ENCODE measurements at places on chromosomes 12 and 14. TPM values are rescaled to one million over a fixed set of nuclear protein-coding genes. Genes with fewer than 3 reads are reported as not detected.

The DAZAP2 gene
- 226 TPM for total RNA-seq

The PRR4 gene
- total RNA-seq, result 0.74 TPM

GRCh38 chr12:3445119-3445978 lies 45.7 kb upstream of the PRMT8 start:
- no peak for DNase-seq

DNA sequence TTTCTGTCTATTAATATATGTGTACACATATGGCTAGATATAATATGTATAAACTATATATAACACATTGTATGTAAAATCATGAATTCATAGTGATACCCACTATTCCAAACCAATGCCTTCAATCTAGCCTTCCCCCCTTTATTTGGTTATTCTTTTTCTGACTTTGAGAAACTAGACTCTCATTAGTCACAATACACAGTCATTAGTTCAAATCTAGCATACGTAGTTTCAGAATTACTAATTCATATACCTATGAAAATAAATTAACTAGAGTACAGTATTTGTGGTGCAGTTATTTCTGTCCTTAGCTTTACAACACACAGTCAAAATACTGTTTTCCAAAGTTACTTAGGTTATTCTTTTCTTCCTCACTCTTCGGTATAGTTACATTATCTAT lies 268.2 kb downstream of the DPF3 start:
- DNase-seq, result no peak

DNA sequence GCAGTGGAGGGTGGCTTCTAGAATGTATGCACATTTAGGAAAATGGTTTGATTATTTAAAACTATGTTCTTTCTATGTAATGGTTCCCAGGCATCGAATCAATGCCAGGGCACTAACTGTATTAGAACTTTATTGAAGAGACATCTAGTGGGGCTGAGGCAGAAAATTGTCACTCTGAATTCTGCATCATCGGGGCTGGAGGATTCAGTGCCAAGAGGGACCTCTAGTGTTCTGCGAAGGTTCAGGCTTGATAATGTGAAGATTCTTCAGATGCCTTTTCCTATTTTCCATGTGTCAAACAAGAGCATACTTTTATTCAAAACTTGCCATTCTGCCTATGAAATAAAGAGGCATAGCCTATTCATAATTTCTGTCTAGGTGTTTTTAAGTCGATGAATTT lies 146.3 kb downstream of the CAND1 start:
- peak; percentile 43 for DNase-seq

DNA sequence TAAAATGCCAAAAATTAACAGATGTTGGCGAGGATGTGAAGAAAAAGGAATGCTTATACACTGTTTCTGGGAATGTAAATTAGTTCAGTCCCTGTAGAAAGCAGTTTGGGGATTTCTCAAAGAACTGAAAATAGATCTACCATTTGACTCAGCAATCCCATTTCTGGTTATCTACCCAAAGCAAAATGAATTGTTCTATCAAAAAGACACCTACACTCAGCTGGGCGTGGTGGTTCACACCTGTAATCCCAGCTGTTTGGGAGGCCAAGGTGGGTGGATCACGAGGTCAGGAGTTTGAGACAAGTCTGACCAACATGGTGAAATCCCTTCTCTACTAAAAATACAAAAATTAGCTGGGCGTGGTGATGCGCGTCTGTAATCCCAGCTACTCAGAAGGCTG lies 279.3 kb upstream of the PDE3A start:
- DNase-seq, result no peak
